ENCODE measurements at places on chromosomes 2 and 18.

- no peak for DNase-seq
These were observed 36.9 kb downstream of the RPL37A start for GRCh38 chr2:216535454-216535995.

DNA sequence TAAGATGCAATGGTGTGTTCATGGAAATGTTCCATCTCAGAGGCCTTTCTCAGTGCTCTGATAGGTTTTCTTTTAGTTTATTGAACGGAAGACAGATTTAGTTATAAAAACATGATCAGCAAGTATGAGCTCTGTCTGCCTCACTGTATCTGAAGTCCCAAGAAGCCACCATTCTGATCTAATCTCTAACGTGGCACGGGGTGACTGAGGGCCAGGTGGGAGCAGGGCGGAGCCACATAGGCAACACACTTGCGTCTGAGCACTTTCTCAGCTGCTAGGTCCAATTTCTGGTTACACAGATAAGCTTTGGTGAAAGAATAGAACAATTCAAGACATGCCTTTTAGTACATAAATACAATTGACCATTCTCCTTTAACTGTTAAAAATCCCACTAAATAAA lies 60.4 kb downstream of the SNTG2 start:
- DNase-seq, result no peak

DNA sequence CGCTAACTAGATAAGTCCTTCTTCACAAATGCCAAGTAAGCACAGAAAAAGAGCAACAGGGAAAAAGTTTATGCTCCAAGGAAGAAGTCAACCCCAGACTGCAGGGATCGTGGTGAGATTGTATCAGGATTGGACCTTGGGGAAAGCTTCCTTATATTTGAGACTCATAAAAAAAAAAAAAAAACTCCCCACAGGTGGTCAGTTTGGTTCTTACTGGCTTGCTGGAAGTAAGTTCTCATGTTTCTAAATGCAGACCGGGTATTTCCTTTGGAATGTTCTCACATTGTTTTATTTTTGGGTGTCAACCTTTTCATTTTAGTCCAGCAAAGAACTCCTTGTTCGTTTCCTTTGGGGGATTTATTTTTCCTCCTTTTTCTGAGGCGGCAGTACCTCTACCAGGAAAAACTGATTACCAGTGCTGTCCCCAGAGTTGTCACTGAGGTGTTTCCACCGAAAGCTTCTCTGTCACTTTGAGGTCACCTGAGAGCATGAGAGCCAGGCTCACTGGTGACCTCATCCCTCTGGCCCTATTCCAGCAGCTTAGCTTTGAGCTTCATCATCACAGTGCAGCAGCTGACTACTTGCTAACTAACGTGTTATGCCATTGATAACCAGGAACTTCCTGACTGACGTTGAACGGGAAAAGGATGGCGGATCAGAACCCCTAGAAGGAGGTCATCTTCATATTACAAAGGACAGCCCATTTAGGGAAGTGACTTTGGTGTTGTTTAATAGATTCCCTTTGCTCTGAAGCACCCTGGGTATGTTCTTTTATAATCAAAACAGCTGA lies 16.8 kb upstream of the ATP8B1 start:
- DNase-seq, result no peak

- DNase-seq, result no peak
These were observed 24.4 kb downstream of the SP5 start for GRCh38 chr2:170739507-170740046.

DNA sequence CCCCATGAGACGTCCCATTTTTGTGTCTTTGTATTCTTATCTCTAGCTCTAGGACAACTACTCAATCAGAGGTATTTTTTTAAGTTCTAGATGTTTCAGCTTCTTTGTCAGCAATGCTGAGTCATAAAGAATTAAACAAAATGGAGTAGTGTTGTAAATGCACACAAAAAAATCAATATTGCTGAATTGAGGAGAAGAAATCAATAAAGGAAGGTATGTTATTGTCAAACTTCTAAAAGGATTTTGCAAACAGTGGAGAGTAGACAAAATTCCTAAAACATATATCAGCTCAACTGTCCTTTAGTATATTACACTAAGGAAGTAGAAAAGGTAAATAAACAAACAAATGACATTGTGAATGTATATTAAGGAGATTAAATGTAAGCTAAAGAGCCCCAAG lies 726.1 kb upstream of the NRXN1 start:
- no peak for DNase-seq

GRCh38 chr18:7575465-7576028 lies 8.4 kb downstream of the PTPRM start:
- DNase-seq, result no peak

GRCh38 chr2:108594982-108595464 lies 60.8 kb downstream of the LIMS1 start:
- DNase-seq, result no peak

DNA sequence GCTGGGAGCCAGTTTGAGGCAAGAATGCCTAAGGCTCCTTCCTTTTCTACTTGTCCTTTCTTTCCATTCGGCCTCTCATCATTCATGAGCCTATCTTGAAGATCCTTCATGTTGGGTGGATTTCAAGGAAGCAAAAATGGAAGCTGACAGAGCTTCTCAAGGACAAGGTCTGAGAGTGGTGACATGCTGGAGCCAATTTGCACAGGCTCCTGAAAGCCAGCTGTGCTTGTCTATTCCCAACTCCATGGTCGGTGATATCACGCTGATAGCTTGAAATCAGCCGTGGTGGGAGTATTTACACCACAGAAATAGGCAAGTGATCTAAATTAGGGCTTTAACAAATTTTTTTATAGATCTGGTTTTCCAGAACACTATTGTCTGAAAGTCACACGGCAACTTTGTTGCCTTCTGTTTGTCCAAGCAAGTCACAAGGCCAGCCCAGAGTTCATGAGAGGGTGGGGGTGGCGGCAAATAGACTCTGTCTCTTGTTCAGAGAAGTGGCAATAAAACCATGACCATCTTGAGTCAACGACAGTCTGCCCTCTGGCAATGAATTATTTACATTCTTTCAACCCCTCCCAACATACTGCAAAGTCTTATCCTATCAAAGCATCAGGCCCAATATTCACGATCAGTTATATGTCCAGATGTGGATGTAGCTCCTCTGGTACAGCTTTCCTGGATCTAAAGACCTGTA lies 49.9 kb upstream of the SLC35F5 start:
- no peak for DNase-seq

- no peak for DNase-seq
These were observed 1096.8 kb upstream of the GYPC start for GRCh38 chr2:125559186-125559585.

DNA sequence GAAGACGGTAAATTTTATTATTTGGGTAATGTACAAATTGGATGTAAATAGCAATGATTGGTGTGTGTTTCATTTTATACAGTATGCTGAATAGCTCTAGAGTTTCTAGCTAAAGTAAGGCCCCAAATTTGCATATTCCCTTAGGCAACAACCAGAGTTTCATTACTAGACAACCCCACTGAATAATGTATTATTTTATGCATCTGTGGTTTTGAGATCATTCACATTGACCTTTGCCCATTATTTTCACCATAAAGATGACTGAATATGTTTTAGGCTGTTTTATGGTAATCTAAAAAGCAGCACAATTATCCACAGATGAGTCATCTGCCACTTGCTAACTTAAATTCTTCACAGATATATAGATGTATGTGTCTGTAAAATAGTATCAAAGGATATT lies 44.5 kb upstream of the C2orf74 start:
- no peak for DNase-seq

DNA sequence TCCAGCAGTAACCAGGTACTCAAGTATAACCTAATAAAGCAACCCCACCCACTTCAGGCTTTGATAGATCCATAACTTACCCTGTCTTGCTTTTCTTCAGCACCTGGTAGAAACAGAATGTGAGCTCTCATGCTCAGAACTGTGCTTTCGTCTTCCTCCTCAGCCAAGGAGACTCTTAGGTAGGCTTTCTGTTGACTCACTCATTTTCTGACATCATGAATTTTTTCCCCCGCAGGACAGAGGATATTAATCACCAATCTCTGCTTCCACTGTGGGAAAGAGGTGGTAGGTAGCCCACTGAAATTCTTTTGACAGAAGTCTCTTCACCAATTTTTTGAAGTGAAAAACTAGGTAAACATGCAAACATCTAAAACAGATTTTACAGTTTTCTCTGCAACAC lies 241.2 kb upstream of the KCNJ3 start:
- no peak for DNase-seq

- DNase-seq, result no peak
These were observed 3.1 kb upstream of the AQP12A start for GRCh38 chr2:240688553-240688919.

- DNase-seq, result no peak
These were observed 57.0 kb downstream of the CCDC150 start for GRCh38 chr2:196696423-196697079.

DNA sequence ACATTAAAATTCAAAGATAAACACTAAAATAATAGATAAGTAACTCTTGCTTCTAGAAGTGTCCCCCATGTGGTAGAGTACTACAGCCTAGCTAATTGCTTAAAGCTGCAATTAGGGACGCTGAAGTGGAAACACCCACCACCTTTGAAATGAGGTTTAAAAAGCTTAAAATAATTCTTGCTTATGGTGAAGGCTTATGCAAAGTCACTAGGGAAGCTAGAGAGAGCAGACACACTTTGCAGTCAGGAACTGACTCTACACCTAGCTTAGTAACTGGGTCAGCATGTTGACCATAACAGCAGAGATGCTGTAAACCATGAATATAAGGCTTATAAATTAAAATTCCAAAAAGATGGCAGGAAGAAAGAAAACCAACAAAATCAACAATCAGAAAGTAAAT lies 65.4 kb upstream of the DSG1 start:
- DNase-seq, result no peak

GRCh38 chr2:133489146-133489545 lies 79.1 kb downstream of the NCKAP5 start:
- DNase-seq, result no peak

GRCh38 chr2:95384854-95385569 lies 17.5 kb upstream of the FAHD2A start:
- no peak for DNase-seq

DNA sequence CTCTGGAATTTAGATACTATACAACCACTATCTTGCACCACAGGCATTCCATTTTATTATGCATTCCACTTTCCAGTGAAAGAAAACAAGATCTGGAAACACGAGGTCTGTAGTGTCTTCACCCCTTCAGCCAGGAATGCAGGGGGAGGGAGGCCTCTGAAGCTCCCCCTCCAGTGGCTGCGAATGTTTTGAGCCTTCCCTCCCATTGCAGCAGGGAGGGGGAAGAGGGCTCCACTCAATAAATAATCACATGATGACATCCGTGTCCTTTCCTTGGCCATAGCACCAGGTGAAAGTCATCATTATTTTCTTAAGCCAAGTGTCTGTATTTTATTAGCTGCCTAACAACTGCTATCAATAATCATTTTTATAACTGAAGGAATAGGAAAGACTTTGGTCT lies 38.6 kb downstream of the ALPK2 start:
- DNase-seq, result no peak

DNA sequence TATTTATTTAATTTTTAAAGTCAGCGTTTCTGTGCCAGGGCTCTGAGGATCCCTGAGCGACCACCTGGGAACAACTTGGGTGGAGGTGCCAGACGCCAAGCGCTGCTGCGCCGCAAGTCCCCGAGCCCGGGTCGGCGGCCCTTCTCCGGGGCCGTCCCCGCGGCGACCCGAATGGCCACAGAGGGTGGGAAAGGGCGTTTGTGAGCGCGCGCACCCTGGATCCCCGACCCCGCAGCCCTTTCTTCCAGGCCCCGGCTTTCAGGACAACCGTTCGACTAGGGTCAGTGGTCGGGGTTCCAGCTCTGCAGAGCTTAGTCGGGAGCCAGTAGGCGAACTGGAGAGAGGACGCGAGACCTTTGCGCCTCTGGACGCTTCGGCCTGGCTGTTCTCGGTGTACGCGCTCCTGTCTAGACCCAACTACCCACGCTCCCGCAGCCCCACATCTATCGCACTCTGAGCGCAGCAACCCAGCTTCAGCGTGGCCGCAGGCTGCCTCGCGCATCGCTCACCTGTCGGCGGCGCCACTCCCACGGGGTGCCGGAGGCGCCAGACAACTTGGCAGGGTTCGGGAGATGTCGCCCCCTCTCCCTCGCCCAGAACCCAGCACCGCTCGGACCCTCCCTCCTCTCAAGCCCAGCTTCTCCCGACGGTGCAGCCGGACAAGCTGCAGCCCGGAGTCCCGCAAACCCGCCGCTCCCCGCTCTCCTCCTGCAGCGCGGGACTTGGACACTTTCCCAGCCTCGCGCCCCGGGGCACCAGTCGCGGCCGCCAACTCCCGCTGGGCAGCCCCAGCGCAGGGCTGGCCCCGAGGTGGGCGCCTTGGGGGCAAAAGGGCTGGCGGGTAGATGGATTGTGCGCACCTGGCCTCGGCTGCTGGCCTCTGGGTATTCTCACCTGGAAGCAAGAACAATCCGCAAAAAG lies 758 bp downstream of the LYPD1 start:
- DNase-seq, result no peak

- DNase-seq, result no peak
These were observed 356.9 kb upstream of the KLHL29 start for GRCh38 chr2:23028106-23028505.

- DNase-seq, result no peak
These were observed 441.7 kb downstream of the TRIB2 start for GRCh38 chr2:13158466-13158865.

GRCh38 chr2:216308576-216308975 lies 63.7 kb downstream of the MARCHF4 start:
- DNase-seq, result no peak

DNA sequence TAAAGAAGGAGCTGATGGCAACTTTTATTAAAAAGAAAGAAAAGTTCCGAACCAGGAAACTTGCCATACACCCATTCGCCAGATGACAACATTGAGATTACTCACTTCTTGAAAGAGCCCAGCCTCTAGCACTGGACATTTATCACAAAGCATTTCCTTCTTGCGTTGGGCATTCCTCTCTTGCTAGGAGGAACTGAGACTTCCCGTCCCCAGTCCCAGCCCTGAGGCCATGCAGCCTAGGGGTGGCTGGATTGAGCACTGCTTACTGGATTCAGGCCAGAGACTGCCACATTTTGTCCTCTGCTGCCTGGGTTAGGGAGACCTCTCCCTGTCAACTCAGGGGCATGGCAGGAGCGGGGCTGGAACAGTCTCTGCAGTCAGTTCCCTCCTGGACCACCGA lies 80.1 kb downstream of the SDC1 start:
- DNase-seq, result no peak

DNA sequence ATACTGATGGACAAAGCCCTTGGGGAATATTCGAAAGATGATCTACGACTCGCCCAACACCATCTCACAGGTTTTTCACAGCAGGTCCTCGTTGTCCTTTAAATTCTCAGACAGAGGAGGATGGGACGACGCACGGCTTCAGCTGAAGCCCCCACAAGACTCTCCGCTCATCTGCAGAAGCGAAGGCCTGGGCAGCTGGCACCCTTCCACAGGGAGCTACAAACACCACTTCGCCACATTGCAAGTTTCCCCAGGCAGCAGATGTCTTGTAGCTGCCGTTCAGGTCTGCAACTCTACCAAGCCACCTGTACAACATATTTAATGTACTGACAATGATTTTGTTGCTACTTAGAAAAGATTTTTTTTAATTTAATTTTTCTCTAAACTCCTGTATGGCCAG lies 642.9 kb downstream of the ZEB2 start:
- DNase-seq, result no peak
